ENCODE measurements at places on chromosomes 7 and 10.
A peak's percentile ranks its signal among the peaks of the same experiment; 100 is the strongest.

DNA sequence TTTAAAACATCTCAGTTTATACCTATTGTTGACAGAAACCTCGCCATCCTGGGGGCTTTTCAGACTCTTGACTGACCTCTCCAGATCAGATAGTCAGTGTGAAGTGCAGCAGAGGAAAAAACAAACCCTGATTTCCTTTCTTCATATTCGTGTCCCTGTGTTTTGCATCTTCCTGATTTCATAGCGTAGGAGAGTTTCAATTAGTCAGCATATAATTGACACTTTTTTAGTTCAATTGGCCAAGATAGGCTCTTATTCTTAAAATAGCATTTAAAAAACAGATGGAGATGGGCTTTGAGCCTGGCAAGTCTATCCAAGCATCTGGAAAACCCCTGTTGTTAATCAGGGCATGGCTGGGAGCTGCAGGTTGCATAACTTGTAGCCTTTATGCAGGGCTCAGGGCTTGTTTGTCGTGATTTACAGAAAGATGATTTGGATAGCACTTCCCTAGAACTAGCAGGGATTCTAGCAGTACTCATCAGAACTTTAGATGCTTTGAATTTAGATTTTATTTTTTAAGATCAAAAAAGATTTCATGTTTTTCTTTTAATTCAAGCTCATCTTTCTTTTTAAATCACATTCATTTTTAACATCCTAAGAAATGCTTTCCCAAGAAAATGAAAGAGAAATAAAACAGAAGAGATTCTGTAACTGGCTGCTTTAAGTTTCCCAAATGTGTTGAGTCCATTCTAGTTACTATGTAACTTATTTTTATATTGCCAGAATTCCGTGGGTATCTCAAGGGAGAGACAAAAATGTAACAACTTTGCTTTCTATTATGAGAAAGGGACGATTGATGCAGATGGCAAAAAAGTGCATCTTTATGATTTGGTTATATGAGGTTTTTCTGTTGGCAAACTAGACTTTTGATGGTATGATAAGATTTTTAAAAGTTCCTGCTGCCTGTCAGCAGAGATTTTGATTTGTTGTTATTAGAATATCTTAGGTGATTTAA lies 270.8 kb upstream of the FZD8 start:
- no peak for DNase-seq

DNA sequence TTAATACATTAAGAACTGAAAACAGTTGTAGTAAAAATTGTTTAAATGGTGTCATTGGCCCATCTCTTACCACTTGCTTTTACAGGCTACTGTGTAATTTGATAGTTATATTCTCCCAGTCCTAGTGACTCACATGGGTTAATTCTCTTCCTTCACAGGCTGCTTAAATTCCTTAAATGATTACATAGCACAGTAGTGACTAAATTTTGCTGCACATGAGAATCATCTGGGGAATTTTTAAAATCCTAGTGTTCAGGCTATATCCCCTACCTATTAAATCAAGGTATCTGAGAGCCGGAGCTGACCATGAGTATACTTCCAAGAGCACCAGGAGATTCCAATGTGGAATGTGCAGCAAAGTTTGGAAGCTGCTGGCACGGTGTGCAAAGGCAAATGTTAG lies 45.3 kb upstream of the ZNF800 start:
- DNase-seq: no peak

GRCh38 chr10:124142006-124142739 lies 48.8 kb upstream of the CHST15 start:
- DNase-seq: no peak

DNA sequence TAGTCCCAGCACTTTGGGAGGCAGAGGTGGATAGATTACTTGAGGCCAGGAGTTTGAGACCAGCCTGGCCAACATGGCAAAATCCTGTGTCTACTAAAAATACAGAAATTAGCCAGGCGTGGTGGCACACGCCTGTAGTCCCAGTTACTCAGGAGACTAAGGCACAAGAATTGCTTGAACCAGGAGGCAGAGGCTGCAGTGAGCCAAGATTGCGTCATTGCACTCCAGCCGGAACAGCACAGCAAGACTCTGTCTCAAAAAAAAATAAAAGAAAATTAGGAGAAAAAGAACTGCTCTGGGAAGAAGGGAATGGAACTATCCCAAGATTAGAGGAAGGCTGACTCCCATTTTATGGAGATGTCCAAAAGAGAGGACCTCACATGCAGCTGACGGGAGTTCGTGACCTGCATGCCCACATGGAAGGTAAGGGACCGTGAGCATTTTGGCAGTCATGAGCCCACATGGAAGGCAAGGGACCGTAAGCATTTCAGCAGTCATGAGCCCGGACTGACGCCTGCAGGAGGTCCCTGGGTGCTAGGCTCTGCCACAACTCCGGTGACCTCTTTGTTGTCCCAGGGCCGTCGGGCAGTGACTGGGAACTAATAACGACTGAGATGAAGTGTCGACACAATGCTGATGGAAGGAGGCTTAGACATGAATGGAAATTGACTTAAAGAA lies 18.6 kb upstream of the GTPBP4 start:
- no peak for DNase-seq

DNA sequence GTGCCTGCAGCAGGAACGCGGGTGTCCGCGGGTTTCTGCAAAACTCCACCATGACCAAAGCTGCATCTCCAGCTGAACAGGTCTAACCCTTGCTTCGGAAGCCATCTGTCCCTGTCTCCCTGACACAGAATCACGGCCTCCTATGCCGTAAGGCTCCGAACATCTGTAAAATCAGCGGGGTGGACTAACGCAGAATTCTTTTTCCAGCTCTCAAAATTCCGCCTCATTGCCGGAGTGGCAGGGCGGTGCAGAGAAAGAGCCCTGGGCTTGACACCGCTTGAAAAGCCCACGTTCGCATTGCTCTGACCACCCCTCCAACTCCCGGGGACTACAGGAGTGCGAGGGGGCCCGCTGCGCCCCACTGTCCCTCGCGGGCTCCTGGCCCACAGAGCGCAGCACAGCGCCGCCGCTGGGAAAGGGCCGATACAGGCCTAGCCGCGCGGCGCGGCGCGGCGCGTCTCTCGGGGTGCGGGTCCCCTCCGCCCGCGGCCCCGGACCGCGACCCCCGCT lies 409 bp downstream of the DNMBP start:
- peak; percentile 36 for DNase-seq

- DNase-seq: no peak
These were observed 76.9 kb downstream of the INSIG1 start for GRCh38 chr7:155374276-155375252.

- DNase-seq: no peak
These were observed 27.4 kb upstream of the PSMG3 start for GRCh38 chr7:1597066-1597760.

DNA sequence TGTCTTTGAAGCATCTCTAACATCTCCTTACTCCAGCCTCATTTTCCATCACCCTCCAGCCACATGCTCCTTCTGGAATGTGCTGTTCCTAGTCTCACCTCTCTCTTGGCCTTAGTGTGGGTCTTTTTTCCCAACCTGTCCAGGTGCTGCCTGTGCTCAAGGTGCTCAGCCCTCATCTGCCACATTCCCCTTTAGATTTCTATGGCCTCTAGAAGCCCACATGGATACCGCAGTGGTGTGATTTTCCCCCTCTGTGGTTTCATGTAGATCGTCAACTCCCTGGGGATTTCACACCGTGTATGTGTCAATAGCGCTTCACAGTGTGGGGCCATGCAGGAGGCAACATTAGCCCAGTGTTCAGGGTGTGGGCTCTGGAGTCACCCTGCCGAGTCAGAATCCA lies 32.5 kb downstream of the BMPER start:
- DNase-seq: no peak

DNA sequence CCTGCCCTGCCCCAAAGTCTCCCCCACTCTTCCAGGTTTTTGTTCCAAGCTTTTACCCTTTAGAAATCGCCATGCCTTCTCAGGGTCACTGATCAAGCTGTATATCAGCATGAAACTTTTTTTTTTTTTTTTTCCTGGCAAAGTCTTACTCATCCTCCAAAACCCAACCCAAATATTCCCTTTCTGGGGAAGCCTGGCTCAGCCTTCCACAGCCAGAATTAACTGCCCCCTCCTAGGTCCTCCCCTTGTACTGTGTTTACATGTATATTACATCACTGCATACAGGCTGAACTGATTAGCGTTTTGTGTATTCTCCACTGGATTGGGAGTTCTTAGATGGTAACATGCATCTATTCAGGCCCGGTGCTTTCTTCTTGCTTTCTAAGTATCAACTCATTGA lies 4.6 kb upstream of the NOBOX start:
- DNase-seq: no peak

DNA sequence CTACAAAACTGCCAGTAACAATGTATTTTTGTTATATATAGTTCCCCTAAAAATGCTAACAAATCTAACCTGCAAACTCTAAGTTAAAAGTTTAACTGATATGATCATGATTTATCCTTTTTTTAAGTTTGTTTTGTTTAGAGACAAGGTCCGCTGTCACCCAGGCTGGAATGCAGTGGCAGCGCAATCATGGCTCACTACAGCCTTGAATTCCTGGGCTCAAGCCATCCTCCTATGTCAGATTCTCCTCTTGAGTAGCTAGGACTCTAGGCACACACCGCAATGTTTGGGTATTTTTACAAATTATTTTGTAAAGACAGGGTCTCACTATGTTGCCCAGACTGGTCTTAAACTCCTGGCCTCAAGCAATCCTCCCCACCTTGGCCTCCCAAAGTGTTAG lies 46.6 kb downstream of the ORC5 start:
- no peak for DNase-seq

- DNase-seq: no peak
These were observed 248.8 kb upstream of the SMIM30 start for GRCh38 chr7:113367041-113367586.

All from putamen (tissue), 1 donor.